Foreskin keratinocyte (primary cell): ENCODE measurements at places on chromosomes 1 and 21. TPM values are rescaled to one million over a fixed set of nuclear protein-coding genes. Genes with fewer than 3 reads are reported as not detected.

SPRR2A gene
- 3.5 and 8.1 TPM in 2 replicates for total RNA-seq

CD1D gene
- total RNA-seq: 3.9 and 5.1 TPM in 2 replicates

BATF3 gene
- 0.35 and 0.37 TPM in 2 replicates for total RNA-seq

LAX1 gene
- 0.07 TPM in 2 replicates for total RNA-seq
